ENCODE measurements at places on chromosomes 2 and 18.

GRCh38 chr2:239883326-239884050 is 141.7 kb downstream of the NDUFA10 start:
- DNase-seq: no peak

DNA sequence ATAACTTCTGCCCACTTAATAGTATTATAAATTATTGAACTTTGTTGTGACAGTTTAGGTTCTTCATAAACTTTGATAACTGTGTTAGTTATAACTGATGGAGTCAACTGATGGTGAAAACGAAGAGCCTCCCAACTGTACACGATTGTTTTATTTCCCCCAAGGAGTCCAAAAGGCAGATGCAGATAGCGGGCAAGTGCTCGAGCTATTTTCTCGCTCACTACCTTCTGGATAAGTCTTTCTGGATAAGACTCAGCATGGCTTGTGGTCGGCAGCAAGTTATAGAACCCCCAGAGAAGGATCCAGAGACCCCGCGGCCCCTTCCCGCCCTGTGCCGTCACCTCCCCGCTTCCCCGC is 517 bp downstream of the GCFC2 start:
- no peak for DNase-seq

DNA sequence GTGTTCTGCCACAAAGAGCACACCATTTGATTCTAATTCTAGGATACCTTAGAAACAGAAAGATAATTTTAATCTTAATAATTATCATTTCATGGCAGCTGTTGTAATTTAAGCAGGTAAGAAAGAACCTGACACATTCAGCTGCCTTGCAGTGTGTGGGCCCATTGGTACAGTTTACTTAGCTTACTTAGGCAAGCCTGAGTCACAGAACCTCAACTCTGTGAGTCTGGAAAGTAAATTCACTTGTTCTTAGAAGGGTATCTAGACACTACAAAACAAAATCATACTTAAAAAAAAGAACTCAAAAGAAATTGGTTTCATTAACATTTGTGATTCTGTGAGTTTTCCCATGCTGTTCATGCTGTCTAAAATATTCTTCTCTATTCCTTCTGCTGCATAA is 956.3 kb upstream of the SLC39A10 start:
- no peak for DNase-seq

- peak; percentile 14 for DNase-seq
Measured at GRCh38 chr2:178280244-178280852, 86.0 kb downstream of the OSBPL6 start.

- DNase-seq: no peak
Measured at GRCh38 chr2:29847886-29848285, 73.5 kb downstream of the ALK start.

DNA sequence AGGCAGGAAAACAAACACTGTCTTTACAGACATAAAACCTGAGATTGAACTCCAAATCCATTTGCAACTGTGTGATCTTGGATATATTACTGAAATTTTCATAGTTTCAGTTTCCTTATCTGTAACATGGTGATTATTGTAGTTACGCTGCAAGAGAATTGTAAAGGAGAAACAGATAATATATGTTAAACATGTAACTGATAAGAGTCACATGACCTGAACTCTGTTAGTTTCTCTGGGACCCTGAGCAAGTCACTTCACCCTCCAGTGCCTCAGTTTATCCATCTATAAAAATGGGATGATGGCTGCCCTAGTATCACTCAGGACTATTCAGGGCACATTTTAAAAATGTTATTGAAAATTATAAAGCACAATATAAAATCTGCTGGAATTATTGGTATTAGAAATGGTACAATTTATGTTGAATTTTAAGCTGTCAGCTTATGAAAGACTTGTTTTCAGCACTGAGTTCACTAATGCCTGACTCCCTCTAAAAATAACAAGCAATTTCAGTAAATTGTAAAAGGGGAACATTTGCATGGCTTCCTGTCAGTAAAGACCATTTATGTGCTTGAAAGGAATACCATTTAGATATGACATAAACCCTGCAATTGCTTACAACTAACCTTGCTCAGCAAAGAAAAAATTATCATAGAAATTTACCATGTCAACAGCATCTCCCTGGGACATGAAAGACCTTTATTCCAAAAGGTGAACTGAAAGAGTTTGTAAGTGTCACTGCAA is 393.5 kb downstream of the RAD51AP2 start:
- no peak for DNase-seq

DNA sequence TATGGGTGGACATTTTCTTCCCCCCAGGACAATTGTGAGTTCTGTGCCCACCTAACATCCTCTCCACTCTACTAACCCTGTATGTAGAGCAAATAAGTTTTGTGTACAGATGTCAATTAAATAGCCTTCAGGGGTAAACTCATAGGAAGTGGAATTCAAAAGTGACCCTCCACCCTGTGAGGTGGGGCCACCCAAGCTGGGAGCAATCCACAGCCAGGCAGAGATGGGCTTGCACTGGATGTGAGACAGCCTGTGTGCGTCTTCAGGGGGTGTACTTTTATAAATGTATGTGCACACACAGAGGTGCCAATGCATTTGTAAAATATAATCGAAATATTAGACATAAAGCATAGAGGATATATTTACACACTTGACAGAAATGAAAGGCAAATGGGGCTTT is 33.1 kb upstream of the ATP6V1B1 start:
- DNase-seq: no peak

DNA sequence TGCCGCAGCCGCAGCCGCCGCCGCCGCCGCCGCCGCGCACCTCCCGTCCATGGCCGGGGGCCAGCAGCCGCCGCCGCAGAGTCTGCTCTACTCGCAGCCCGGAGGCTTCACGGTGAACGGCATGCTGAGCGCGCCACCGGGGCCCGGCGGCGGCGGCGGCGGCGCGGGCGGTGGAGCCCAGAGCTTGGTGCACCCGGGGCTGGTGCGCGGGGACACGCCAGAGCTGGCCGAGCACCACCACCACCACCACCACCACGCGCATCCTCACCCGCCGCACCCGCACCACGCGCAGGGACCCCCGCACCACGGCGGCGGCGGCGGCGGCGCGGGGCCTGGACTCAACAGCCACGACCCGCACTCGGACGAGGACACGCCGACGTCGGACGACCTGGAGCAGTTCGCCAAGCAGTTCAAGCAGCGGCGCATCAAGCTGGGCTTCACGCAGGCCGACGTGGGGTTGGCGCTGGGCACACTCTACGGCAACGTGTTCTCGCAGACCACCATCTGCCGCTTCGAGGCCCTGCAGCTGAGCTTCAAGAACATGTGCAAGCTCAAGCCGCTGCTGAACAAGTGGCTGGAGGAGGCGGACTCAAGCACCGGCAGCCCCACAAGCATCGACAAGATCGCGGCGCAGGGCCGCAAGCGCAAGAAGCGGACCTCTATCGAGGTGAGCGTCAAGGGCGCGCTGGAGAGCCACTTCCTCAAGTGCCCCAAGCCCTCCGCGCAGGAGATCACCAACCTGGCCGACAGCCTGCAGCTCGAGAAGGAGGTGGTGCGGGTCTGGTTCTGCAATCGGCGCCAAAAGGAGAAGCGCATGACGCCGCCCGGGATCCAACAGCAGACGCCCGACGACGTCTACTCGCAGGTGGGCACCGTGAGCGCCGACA is 2.4 kb downstream of the POU3F3 start:
- no peak for DNase-seq

- no peak for DNase-seq
Measured at GRCh38 chr2:157785866-157786662, 90.1 kb downstream of the ACVR1 start.

GRCh38 chr2:170076189-170076588 is 101.8 kb upstream of the MYO3B start:
- no peak for DNase-seq

All from GM04503 (cell line).